ENCODE measurements at places on chromosomes 12 and 14.

GRCh38 chr14:42980419-42980818 is 1373.7 kb downstream of the LRFN5 start:
- no peak for DNase-seq

DNA sequence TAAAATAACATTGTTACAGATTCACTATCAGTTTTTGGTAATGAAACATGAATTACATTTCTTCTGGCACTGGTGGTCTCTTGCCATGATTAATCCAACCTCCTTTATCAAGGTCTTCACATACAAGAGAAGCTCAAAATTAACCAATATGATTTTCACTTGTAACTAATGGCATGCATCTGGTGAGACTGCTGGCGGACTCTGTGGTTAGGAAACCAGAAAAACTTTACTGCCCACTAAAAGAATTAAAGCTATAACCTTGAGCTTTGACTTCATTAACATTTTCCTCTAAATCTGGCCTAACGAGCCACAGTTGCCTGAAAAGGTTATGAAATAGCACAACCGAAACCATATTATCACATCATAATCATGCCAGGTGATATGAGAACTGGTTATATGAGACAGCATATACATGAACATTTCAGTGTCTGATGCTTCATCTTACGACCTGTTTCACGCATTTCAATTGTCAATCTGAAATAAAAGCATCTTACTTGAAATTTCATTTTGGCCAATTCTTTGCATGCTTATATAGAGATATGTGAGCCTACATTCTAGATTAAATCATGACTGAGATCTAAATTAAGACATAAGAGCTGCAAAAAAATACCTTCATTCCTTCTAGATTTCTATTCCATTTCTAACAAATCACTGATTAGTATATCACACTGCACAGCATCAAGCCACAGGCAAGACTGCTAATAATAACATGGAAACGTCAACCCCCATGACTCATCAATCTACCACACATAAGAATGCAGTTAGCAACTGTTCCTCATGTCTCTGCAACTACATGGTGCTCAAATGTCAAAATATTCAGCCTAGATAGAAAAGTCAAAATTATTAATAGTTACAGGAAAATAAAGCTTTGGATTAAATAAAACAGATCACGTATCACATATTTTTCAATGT is 89.3 kb downstream of the OSBPL8 start:
- DNase-seq = no peak

- no peak for DNase-seq
These were observed 98.2 kb downstream of the ZFP36L1 start for GRCh38 chr14:68694516-68695235.

GRCh38 chr12:50635857-50636256 is 128.0 kb upstream of the ATF1 start:
- DNase-seq = no peak

DNA sequence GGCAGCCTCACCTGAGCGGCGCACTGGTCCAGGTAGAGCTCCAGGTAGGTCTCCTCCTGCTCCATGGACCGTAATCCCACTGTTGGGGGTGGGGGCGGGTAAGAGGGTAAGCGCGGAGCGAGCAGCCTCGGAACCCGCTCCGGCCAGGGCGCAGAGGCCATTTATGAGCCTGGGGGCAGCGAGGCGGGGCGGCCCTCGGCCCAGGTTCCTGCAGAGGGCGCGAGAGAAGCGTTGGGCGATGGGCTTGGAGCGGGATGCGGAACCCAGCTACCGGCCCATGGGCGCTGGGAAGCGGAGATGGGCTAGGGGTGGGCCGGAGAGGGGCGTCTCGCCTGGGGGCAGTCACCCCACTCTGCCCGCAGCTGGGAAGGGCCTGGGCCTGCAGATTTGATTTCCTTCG is at the start of gene TBPL2:
TSS of gene TBPL2 (minus strand) at position 232 of the 400 bp plus-strand sequence. CDS start at position 65, 167 bp downstream.
- no peak for DNase-seq

- no peak for DNase-seq
These were observed 702.8 kb downstream of the VRK1 start for GRCh38 chr14:97499790-97500481.

DNA sequence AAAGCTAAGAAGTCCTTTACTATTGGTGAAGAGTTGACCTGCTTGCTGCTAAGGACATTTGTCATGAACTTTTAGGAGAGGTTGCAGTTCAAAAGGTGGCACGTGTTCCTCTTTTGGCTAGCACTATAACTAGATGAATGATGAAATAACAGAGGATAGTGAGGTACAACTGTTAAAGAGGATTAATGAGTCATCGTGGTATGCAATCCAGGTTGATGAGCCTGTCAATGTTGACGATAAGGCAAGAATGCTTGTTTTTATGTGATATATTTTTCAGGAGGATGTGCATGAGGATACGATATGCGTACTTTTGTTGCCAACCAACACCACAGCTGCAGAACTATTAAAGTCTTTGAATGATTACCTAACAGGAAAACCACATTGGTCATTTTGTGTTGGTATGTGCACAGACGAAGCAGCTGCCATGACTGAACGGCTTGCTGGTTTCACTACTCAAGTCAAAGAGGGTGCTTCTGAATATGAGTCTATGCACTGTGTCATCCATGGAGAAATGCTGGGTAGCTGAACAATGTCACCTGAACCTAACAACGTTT is 10.6 kb downstream of the CEP128 start:
- DNase-seq = no peak

- DNase-seq = no peak
These were observed 925.1 kb upstream of the ATXN7L3B start for GRCh38 chr12:73612551-73612950.

GRCh38 chr14:93941293-93941910 is 14.3 kb downstream of the FAM181A start:
- peak; percentile 84 for DNase-seq

DNA sequence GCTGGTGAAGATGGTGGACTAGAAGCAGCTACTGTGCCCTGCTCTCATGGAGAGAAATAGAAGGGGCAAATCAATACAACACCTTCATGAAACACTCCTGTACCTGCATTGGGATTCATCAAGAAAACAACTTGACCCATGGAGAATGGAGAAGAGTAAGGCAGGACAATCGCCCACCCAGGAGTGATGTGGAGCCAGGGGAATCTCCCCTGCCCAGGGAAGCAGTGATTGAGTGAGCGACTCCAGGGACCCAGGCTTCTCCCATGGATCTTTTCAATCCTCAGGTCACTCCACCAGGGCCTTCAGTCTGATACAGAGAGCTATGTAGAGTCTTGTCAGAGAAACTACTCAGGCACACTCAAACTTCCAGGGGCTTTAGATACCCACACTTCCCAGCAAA is 161.9 kb upstream of the DYRK2 start:
- no peak for DNase-seq

- no peak for DNase-seq
These were observed 13.6 kb downstream of the PEX5 start for GRCh38 chr12:7203109-7203508.

- DNase-seq = no peak
These were observed 87.3 kb downstream of the TTLL5 start for GRCh38 chr14:75748336-75748735.

Measured in NCI-H2171 (cell line).